ENCODE measurements at places on chromosomes 2 and 18.
A peak's percentile ranks its signal among the peaks of the same experiment; 100 is the strongest.

DNA sequence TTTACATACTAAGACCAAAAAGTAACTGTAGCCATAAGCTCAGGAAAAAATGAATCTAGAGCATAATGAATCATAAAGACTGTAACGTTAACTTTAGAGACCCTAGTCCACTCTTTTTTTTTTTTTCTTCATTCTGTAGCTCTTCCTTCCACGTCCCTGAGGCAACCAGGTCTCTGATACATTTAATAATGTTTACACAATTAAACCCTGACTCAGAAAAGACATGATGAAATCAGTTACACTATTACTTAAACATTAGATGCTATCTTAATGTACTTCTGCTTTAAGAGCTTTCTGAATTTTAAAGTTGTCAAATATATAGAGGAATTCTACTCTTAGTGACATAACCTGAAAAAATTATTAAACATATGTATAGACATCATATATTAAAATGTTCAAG, 1121.5 kb upstream of the DDX18 start:
- no peak for DNase-seq

DNA sequence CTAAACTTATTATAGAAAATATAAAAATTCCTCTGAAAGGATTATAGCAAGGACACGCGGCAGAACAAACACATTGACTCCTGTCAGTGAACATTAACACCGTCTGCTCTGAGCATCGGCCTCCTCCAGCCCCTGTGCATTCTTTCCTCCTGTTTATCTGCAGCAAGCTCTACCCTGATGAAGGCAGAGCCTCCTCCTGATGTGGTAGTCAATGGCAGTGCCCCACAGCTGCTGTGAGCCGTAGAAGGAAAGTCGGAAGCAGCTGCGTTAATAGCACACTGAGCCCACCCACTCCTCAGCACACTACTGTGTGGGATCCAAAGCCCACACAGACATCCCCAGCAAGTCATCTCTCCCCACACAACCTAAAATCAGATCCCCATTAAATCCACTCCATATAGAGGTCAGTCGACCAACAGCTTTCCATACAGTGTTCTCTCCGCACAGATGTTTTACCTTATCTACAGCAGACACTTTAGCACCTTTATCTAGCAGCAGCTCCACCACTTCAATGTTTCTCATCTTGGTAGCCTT, 41.0 kb downstream of the KIDINS220 start:
- DNase-seq, result no peak

DNA sequence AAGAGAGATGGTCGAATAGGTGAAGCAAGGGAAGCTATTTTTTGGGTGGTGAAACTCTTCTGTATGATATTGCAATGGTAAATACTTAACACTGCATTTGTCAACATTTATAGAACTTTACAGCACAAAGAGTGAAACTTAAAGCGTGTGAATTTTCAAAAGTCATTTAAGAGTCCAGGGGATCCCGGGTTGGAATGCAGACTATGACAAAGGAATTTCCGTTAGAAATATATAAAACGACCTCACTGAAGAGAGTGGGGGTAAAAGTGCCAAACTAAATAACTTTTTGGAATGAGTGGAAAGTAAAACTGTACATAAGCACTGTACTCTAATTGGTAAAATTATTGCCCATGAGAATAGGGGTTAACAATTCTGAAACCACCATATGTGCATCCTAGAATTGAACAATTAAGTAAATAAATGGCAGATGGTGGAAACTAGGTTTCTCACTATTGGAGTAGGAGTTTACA, 191.0 kb upstream of the FN1 start:
- no peak for DNase-seq

GRCh38 chr2:239223310-239224198, 177.3 kb downstream of the HDAC4 start:
- DNase-seq, result no peak

DNA sequence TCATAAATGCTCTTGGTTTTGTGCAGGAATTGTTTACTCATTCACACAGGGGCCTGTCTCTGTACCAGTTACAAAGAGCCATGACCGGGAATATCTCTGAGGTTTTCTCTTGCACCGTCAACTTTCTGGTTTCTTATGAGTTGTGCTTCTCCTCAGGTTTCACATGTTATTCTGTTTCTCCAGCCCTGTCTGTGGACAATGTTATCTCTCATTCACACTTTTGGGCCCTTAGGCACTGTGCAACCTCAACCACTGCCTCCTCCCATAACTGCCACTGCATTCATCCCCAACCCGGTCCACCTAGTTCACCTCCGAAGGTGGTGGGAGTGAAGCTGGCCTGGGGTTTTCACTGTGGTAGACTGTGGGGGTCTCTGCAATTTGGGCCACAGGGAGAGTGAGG, 22.5 kb upstream of the NEDD4L start:
- no peak for DNase-seq

- no peak for DNase-seq
Measured at GRCh38 chr2:41828052-41828643, 219.7 kb upstream of the PKDCC start.

DNA sequence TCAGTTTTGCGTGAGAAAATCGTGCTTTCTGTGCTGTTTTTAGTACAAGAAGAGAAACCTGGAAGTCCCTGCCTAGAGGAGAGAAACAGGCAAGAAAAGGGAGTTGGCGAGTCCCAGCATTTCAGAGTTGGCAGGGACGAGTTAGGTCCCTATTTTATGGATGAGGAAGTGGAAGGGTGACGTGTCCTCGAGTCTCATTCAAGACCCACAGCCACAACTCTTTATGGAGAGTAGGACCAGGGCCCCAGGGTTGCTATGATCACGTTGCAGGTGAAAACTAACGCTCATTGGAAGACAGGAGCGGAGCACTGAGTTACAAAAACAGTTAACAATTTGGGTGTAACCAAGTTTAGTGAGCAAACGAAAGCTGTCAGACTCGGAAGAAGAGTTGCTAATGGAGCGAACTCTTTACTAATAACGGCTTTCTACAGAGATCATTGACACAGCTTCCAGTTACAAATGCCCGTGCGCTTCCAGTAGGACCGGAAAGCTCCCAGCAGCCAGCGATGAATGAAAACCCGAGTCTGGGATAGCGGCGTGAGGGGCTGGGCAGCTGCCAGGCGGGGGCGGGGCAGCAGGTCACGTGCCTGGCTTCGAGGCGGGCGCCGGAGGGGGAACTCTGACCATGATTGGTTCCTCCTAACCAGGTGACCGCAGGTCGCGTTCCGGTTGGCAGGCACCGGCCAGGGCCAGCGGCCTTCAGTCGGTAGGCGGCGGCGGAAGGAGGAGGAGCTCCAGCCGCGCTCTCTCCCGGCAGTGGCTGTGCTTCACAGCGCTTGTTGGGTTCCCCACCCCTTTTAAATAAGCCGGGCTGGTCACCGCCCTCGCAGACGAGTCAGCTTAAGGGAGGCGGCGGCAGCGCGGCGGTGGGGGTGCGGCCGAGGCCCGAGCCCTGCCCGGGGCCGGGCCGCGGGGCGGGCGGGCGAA, at the start of gene CCNYL1:
Gene CCNYL1, plus strand, starts transcription at position 827 of the 927 bp plus-strand sequence. CDS start 257 bp downstream, outside the sequence.
- peak; percentile 100 for DNase-seq

DNA sequence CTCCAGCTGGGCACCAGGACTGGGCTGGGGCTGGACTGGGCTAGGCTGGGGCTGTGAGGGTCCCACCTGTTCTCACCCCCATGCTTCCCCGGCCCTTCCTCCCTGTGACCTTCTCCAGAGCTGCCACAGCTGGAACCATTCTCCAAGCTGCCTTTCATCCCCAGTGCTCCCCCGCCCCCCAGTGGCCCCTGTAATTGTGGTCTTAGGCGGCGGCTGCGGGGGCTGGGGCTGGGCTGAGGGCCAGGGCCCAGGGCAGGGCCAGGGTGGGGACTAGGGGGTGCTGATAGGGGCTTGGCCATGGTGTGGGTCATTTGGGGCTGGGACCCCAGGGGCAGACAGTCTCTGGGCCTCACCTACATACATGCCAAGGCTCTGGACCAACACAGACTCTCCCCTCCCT, 2.8 kb upstream of the WNT10A start:
- no peak for DNase-seq

DNA sequence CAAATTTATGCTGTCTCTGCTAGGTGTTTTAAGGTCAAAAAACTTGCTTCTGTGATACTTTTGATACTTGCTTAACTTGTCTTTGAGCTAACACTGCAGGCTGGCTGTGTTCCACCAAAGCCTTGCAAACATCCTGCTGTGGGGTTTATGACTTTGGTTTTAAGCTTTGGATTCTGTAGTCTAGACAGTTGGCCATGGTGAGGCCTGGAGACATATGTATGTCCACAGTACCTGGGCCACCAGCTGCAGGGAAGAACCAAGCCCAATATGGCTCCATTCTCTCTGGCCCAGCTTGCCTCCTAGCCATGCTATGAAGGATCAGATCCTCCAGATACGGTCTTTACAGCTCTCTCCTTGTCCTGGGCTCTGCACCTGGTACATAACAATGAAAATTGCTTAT, 113.9 kb downstream of the INO80D start:
- no peak for DNase-seq

- peak; percentile 1 for DNase-seq
Measured at GRCh38 chr2:43842866-43843226, 4.1 kb downstream of the ABCG8 start.

DNA sequence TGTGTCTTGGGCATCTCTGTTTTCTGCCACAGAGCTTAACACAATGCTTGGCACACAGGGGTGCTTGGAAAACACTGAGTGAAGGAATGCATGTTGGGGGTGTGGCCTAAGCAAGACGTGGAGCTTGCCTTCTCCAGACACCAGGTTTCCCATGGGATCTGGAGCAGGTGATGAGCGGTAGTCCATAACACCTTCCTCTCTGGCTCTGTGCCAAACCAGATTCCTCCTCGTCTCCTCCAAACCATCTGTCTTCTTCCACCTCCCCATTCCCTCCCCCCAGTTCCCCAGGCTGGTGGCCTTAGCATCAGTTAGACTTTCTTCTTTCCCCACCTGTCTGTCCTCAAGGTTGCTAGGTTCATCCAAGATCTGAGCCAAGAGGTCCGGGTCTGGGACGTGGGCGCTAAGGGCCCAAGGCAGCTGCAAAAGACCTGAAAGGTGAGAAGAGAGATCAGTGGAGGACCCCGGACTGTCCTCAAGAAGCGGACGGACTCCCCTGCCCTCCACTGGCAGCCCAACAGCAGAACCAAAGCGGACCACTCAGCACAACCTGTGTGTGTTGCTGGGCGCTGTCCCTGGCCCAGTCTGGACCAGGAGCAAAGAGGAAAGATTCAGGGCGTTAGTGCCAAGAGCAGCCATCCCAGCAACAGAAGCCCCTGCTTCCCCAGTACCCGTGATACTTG, 1.2 kb upstream of the ITM2C start:
- no peak for DNase-seq

All from GM10248 (cell line).